ENCODE measurements at places on chromosomes 7 and 10.

DNA sequence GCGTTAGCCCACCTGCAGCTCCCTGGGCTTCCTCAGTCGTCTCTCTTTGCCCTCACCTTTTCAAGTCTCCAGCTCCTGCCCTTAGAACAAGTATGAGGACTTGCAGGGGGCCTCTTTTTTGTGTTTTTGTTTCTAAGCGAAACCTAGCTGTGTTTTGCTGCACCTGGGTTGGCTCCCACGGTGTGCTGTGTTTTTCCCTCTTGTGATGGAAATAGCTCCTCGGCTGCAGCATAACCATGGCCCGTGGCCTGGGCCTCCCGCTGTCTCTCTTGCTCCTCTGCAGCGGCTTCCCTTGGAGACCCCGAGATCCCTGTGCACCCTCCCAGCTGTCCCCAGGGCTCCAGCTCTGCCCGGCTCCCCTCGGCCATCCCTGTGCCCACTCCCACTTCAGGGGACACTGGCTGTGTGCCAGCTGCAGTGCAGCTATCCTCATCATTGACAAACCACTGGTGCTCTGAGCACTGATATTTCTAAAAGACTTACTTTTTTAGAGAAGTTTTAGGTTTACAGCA is 75.6 kb upstream of the TCERG1L start:
- no peak for DNase-seq

DNA sequence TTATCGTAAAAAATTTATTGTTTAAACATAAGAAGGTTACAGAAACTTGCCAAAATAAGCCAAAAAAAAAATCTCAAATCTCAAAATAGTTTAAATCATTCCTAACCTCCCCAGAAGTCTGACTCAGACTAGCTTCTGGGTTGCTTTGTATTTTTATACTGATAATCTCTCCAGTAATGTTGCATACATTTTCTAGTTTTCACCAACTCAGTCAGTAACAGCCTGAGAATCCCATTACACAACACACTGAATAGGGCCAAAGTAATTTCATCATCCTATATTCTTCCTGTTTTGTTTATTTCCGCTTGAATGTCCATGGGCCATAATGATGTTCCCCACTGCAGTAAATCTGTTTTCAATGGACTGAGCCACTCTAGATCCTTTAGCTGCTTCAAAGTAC is 478.5 kb downstream of the GPAM start:
- DNase-seq: peak; percentile 88

- DNase-seq: no peak
These were observed 319.4 kb upstream of the GALNT17 start for GRCh38 chr7:70812511-70812910.

DNA sequence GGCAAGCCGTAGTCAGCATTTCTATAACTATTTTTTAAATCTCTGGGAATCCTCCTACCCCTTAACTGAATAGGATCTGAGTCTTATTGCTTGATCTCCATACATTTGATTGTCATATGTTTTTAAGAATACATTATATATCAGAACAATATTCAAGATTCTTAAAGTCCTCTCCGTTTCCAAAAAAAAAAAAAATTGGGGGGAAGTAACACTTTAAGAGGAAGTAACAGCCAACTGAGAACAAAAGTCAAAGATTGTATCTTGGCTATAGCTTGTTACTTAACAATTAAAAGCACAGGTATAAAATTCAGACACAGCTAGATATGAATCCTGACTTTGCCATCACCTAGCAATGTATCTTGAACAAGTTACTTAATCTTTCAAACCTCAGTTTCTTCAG is 169.9 kb upstream of the ADO start:
- DNase-seq: no peak

- DNase-seq: peak; percentile 13
These were observed 271.9 kb upstream of the DGKB start for GRCh38 chr7:15174485-15174884.

- DNase-seq: no peak
These were observed 37.2 kb downstream of the IKZF1 start for GRCh38 chr7:50341724-50342123.

DNA sequence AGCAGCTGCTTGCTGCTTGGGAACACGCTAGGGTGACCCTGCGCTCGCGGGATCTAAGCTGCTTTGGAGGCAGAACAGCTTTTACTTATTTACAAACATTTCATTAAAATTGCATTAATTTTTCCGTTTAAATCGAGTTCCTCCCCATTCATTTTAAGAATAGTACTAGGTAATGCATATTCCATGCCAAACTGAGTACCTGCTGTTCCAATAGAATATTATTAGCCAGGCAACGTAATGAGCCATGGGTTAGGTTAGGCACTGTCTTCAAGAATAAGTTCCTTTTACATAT is 860 bp downstream of the EXOC6 start:
- no peak for DNase-seq

DNA sequence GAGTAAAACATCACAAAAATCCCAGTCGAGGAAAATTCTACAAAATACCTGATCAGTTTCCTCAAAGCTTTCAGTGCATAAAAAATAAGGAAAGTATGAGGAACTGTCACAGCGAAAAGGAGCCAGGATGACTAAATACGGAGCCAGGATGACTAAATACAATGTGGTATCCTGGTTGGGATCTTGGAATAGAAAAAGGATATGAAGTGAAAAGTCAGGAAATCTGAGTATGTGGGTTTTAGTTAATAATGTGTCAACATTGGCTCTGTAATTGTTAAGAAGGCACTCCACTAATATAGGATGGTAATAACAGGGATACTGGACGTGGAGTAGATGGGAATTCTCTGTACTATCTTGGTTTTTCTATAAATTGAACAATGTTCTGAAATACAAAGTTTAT is 175.5 kb downstream of the SUGCT start:
- DNase-seq: peak; percentile 49

DNA sequence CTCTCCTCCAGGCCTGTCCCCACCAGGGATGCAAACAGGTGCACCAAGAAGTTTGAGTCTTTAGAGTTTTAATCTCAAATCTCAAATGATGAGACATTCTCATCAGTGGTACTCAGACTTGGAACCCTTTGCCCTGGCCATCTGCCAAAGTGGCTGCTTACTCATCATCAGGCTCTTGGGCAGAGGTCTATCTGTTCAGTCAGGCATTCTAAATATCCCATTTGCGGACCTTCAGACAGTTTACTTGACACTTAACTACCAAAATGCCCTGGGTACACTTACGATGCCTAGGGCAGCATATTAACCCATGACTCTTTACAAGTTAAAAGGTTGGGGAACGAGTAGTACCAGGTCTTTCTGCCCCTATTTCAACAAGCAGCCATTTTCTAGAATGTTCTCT is 61.2 kb upstream of the YAE1 start:
- DNase-seq: peak; percentile 66

DNA sequence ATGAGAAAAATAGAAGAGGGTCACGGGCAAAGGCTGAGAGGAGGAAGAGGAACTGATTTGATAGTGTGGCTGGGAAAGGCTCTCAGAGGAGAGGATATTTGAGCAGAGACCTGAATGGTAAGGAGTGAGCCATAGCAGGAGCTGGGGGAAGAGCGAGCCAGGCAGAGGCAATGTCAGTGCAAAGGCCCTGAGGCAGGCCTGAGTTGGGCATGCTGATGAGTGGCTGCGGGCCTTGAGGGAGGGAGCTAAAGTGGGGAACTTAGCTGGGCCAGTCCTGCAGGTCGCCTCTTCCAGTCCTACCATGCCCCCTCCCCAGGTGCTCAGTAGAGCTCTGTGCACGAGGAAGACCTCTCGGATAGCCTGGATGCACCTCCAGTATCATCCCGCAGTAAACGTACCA is 55.4 kb upstream of the FGFR2 start:
- DNase-seq: no peak

GRCh38 chr7:87059525-87060287 is at the start of gene ELAPOR2:
Gene ELAPOR2 (minus strand): TSS chr7:87059654. CDS start chr7:87059513, 141 bp downstream.
- peak; percentile 29 for DNase-seq

GRCh38 chr10:483261-483660 is 206.2 kb downstream of the DIP2C start:
- DNase-seq: no peak

DNA sequence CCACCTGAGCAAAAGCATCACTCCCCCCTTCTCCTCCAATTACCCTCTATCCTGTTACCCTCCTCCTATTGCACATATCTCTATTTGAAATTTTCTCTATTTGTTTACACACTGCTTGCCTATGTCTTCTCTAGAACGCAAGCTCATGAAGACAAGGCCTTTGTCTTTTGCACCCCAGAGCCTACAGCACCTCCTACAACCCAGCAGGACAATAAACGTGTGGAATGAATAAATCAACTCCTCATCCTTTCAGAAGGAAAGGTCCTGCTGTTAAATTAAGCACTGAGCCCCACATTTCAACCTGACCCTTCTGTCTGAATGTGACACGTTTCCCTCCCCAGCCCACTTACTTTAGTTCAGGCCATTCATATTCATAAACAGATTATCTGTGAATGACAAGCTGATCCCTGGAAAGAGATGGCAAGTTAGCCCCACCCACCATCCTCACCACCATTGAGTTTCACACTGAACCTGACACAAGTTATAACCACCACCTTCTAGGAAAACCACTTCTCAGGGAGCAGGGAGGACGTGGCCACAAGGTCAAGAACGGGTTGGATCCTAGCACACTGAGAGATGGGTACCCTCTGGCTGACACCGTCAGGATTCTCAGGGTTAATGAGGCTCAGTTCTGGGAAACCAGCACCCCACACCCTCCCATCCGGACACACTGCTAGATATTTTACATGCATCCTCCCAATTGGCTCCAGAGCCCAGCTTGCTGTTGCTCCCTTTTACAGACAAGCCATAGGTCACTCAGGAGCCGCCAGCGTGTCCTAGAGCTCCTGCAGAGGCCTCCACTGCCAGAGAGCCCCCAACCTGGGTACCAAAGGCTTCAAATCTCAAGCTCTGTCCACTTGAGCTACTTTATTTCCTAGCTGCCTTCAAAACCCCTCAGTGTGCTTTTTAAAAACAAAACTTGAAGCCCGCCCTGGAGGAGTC is 934 bp downstream of the PRTFDC1 start:
- DNase-seq: no peak

DNA sequence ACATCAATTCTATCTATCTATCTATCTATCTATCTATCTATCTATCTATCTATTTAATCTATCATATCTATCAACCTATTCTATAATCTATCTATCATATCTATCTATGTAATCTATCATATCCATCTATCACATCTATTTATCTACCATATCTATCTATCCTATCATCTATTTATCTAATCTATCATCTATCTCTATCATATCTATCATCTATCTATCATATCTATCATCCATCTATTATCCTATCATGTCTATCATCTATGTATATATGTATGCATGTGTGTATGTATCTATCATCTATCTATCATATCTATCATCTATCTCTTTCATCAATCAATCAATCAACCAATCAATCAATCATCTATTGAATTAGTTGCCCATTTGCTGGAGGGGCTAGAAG is 159.3 kb upstream of the GALNT17 start:
- DNase-seq: no peak

DNA sequence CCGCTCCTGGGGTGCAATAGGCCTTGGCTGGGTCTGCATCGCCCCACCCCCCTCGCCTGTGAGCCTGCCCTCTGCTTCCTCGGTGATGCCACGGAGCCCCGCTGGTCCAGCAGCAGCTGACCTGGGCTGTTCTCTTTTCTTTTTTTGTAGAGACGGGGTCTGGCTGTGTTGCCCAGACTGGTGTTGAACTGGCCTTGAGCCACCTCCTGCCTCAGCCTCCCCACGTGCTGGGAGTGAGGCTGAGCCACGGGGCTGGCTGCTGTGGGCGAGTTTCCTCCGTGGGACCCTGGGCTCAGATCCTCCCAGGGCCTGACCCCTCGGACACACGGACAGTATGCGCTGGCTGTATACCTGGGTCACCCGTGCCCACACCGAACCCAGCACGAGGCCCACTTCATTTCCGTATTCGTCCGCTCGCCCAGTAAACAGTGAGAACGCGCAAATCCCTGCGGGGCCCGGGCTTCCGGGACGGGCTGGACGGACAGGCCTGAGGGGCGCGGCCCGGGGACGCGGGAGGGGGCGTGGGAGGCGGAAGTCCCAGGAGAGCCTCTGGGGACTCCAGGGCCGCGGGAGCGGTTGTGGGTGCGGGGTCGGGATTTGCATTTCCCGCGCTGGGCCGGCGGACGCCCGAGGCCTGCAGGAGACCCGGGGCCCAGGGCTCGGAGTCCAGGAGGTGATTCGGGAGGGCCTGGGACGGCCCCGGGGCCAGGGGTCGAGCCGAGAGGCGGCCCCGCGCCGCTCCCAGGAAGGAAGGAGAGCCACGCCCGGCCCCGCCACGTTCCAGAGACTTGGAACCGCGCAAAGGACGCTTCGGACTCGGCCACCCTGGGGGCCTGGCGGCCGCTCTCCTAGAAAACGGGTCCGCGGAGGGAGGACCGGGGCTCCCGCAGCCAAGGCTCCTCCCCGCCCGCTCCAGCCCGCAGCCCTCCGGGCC is 57.7 kb upstream of the DNAJB6 start:
- no peak for DNase-seq

DNA sequence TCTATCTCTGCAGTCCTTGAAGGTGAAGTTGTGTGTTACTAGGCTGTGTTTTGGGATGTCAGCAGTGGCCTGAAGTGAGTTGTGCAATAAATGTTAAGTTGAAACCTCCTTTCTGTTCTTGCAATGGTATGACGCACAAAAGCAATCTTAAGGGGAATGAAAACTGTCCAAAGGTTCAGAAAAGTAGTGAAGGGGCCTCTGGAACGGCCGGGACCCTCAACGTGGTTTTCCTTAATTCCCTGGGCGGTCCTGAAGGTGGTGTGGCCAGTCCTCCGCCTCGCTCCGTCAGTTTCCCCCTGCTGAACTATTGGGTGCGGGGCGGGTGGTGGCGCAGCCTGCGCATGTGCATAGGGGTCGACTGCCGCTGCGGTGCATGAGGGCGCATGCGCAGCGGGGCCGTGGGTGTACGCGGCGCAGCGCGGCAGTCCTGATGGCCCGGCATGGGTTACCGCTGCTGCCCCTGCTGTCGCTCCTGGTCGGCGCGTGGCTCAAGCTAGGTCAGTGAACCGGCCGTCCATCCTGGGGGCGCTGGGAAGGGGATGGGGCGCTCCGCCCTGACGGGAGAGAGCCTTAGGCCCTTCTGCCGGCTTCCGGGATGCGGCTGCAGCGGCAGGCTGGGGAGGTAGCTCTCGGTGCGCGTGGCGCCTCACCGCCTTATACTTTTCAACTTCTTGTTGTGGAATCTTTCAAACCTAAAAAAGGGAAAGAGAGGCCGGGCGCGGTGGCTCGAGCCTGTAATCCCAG is at the start of gene SUMF2:
Gene SUMF2, plus strand, starts transcription at position 405 of the 744 bp plus-strand sequence. Its CDS starts 26 bp downstream, at position 431.
- DNase-seq: peak; percentile 87

DNA sequence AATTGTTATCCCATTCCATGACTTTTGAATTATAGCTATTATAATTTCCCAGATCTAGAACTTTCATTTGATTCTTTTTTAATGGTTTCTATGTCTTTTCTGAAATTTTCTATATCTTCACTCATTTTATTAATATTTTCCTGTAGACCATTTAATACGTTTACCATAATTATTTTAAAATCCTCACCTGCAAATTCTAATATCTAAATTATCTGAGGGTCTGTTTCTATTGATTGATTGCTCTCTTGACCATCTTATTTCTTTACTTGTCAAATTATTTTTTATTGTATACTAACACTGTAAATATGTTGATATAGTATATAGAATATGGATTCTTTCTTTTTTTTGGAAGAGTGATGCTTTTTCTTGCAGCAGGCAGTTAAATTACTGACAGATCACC is 229.3 kb upstream of the CTBP2 start:
- DNase-seq: no peak

All from fibroblast of upper back skin (primary cell).